ENCODE measurements at places on chromosomes 5 and 9.

DNA sequence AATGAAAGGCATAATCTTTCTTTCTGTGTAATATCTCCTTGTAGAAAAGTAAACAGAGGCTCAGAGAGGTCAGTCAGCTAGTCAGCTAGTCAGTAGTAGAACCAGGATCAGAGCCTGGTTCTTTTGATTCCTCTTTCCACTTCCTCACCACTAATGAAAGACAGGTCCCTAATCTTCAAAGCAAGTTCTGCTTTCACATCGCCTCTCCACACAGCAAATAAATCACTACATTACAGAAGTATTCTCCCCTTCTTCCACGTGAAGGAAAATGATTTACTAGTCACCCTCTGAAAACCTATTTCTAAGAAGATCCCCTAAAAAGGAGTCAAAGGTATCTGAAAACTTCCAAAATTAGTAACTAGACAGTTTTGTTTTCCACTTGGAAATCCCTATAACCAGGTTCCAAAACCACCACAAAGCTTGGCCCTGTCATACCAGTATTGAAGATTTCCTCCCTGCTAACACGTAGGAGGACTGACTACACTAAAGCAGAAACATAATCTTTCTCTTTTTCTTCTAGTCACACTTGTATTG, 140.5 kb upstream of the TARS1 start:
- DNase-seq, result no peak

DNA sequence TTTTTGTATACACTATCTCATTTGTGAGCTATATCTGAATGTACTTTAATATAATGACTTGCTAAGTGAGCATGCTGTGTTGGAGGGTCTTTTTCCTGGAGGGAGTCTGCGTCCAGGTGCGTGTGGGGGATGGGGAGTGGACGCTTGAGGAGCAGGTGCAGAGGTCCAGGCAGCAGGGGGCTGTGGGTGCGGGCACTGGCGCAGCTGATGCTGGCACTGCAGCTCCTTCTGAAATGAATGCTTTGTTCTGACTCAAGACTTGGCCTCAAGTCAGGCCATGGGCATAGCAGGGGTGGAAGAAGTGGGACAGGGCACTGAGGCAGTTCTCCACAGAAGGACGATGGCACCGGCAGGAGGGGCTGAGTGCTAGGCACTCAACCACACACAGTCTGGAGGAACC, 165.7 kb upstream of the IRX1 start:
- DNase-seq, result no peak

DNA sequence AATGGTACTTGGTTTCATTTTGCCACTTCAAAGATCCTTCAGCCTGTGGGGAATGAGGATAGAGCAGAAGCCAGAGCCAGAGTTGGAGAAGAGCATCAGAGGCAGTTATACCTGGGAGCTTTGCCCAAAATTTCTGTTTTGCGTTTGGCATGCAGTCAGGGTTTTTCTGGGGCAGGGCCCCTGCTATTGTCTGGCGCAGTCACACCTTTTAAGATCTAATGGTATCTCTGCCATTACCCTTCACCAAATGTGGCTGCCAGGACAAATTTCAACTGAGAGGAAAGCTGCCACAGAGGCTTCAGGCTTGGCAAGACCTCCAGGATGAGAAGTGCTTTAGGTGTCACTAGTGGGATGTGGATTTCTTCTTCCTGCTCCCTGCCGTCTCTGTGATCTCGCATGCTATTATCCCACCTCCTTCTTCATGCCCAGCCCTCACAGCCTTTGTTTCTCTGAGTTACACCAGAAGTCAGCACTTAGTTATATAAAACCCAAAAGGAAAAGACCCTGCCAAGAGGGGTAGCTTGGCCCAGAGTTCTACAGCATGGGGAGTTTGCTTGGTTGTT, 357.0 kb downstream of the TLE4 start:
- no peak for DNase-seq

DNA sequence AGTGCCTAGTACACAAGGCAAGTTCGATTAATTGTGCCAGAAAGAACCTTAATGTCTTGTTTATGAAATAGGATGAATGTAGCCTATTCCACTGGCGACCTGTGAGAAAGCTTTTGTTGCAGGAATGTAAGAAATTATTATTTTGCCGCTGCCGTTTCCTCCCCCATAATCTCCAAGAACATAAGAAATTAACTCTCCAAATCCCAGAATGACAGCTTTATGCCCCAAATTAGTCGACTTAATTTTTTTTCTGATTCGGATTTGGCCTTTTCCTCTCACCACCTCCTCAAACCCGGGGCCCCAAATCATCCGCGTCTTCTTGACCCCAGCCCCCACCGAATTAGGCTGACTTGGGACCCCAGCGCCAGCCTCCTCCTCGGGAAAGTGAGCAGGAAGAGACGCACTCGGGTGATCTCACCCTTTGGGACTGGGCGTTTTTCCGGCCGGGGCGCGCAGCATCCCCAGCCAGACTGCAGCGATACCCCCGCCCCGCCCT, 682 bp upstream of the SPTAN1 start:
- no peak for DNase-seq

GRCh38 chr5:168408561-168409305, 77.5 kb upstream of the RARS1 start:
- DNase-seq, result no peak

DNA sequence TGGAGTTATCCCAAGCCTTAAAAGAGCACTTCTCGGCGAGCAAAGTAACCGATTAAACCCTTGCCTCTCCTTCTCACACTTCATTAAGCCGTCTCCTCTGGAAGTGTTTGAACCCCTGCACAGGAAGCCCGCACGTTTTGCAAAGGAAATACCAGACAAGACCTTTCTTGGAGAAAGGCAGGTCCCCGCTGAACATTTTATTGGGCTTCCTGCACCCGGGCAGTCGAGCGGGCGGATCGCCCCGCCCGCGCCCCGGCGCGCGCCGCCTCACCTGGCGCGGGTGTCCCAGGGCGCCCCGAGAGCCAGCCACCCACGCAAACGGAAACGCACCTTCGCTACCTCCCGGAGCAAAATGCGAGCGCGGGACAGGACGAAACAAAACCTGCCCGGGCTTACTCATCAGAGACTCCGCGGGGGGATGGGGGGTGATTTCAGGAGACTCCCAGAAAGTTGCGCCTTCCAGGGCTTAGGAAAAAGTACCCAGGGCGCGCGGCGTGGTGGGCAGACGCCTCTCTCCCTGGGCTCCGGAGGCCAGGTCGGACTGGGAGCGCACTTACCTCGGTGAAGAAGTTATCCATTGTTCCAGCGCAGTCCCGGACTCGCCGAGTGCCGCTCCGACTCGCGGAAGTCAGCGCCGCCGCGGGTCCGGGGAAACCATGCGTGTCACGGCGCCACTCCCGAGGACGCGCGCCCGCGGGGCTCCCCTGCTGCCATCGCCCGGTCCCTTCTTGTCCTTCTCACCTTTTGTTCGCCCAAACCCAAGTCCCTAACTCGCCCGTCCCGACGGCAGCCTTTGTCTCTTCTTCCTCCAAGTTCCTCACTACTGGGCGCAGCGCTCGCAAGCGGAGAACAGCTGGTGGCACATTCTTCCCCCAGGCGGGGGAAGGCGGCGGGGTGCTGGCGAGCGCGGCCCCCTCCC, 598 bp downstream of the MYO10 start:
- DNase-seq, result peak; percentile 50

DNA sequence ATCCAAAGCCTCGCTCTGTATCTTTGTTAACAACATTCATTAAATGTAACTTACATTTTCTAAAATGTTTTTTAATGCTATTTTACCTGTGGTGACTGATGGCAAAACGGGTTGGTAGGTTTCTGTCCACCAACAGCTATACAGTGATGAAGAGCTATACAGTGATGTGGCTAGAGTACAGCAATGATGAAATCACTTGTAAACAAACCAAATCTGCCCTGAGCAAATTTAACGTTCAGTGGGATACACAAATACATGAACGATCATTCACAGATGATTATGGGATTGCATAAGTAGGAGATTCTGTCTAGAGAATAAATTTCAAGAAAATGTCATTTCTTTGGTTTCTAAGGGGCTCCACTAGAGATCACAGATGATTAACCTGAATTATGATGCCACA, 132.7 kb downstream of the MPDZ start:
- DNase-seq, result no peak

Data from stomach (tissue), 19 donors.